ENCODE measurements at places on chromosomes 1 and 21. TPM values are rescaled to one million over a fixed set of nuclear protein-coding genes. Genes with fewer than 3 reads are reported as not detected.

- no peak overlapping the region for H3K4me3 ChIP-seq
- H3K27me3 ChIP-seq, result no peaks in the 10 kb centered on the region
- H3K36me3 ChIP-seq, result no peaks in the 10 kb centered on the region
- no peak overlapping the region for H3K27ac ChIP-seq
Observed at GRCh38 chr1:98887507-98887906, 117.2 kb downstream of the PLPPR5 start.

DNA sequence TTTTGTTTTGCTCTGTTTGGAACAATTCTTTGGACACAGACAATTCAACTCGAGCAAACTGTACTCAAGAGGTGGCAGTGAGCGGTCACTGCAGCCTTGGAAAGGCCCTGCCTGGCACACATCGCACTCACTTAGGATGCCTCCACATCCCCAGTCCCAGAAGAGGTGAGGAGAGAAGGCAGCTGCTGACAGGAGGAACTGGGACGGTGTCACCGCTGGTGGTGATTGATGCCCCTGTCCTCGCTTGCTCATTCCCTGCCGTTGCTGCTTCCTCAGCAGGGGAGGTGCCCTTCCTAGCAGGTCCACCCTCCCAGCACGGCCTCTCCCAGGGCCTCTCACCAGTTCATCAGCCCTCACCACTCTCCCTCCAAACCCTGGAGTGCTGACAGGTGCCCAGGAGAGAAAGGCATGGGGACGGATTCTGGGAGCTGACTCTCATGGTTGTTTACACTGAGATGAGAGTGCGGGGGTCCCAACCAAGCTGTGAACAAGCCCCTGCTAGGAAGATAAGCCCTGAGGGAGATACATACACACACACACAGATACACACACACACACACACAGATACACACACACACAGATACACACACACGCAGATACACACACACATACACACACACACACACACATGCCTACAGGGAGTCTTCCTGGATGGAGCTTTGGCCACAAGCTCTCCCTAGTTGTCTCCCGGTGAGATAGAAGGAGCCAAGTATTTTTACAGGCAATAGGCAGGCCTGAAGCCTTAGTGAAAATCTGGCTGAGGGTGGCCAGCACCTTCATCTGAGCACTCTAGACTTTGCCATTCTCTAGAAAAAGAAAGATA lies 101.1 kb downstream of the CDC7 start:
- no peak overlapping the region for H3K4me3 ChIP-seq
- no peaks in the 10 kb centered on the region for H3K36me3 ChIP-seq
- DNase-seq, result peak; percentile 72

DNA sequence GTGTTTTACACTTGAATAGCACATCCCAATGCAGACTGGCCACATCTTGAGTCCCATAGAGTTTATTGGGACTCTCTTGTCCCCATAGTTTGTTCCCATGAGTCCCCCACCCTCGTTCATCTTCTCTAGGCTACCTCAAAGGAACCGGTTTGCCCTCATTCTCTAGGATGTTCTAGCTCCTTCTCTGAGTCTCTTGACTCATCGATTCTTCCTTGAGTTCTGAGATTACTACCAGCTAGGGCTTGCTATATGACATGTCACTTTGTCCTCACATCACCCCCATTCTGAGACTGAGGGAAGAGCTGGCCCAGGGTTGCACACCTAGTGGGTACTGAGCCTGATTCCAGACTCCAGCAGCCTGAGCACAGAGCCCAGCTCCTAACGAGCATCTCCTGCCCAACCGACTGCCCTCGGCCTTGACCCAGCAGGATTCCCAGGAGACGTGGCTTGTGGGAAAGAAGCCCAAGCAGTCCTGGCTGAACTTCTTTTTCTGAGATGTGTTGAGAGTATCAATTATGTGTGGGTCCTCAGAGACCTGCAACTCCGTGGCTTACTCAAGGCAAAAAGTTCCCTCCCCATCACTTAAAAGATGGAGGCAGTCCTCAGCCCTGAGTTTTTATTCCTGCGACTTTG lies 42.0 kb downstream of the TMEM51 start:
- H3K27ac ChIP-seq, result no peak overlapping the region
- no peaks in the 10 kb centered on the region for H3K27me3 ChIP-seq
- H3K36me3 ChIP-seq, result no peaks in the 10 kb centered on the region
- no peaks in the 10 kb centered on the region for H3K4me1 ChIP-seq

DNA sequence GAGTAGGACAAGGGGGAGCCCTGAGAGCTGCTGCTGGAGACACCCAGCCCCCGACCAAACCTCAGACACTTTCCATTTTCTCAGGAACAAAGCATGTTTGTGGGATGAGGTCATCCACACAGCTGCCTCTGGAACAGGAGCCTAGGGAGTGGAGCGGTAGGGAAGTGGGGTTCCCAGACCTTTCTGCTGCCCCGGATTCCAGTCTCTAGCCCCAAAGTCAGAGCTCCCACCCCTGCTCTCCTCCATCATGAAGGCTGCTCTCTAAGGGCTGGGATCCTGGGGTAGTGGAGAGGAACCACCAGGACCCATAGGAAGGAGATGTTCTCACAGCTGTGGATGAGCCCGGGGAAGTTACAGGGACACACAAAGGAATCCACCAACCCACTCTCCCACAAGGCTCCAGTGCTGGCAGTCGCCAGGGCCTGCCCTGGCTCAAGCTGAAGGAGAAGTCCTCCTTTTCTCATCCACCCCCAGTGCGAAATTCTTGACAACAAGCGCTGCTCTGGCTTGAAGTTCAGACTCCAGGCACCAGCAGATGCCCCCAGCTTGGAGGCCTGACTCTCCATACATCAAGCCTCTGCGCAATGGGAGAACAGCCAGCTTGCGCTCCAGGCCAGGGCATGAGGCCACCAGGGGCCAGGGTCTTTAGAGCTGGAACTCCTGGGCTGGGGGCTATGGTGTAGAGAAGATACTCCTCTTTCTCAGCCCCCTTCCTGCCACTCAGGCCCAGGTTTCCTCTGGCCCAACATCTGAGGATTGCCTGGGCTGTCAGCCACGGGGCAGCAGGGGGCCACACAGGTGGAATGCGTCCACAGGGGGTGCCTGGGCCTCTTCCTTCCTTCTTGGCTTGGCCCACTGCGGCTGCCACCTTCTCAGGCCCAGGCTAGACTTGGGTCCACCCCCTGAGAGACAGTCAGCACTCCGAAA lies 4.5 kb downstream of the FHL3 start:
- H3K27ac ChIP-seq, result peak overlapping the region; percentile 81
- H3K4me3 ChIP-seq, result peak overlapping the region; percentile 7
- H3K36me3 ChIP-seq, result peaks cover 7% of the 10 kb centered on the region
- no peak for DNase-seq
- H3K4me1 ChIP-seq, result no peaks in the 10 kb centered on the region

DNA sequence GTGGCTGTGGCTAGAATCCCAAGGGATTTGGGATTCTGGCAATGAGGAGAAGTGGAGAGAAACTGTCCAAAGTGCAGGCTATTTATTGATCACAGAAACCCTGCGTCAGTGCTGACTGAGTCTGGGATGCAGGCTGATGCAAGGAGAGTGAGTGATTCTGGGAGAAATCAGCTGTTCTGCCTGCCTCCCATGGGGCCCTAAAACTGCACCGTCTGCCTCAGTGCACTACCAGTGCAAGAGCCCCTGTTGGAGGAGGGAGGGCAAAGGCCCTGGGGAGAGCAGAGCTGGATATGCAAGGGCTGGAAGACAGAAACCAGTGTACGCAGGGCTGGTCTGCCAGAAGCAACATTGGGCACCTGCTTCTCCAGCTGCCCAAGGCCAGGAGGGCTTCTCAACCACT lies 42.6 kb downstream of the C1orf198 start:
- peak overlapping the region; percentile 77 for H3K27ac ChIP-seq
- H3K4me3 ChIP-seq, result no peak overlapping the region
- no peaks in the 10 kb centered on the region for H3K36me3 ChIP-seq
- peak; percentile 52 for DNase-seq
- peaks cover 70% of the 10 kb centered on the region for H3K4me1 ChIP-seq

GRCh38 chr1:165581926-165582325 lies 38.1 kb downstream of the LRRC52 start:
- H3K4me1 ChIP-seq, result no peaks in the 10 kb centered on the region
- no peak overlapping the region for H3K4me3 ChIP-seq
- H3K27me3 ChIP-seq, result no peaks in the 10 kb centered on the region
- DNase-seq, result no peak

DNA sequence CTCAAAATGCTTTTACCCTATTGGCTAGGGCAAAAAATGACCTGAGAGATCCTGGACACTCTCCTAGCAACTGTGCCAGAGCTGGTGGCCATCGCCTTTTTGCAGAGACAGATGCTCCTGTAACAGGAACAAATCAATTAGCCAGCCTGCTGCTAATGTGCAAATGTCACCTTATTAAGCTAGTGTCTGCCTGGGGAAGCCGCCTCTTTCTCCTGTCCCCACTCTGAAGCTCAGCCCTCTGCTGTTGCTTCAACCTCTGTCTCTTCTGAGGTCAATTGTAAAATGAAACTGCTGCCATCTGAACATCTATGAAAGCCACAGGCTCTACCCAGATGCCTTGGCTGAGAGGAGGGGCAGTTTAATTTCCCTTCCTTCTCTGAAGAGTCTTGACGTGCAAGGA lies 85.5 kb upstream of the CACNA1E start:
- no peaks in the 10 kb centered on the region for H3K27me3 ChIP-seq
- H3K4me1 ChIP-seq, result no peaks in the 10 kb centered on the region
- H3K36me3 ChIP-seq, result no peaks in the 10 kb centered on the region
- DNase-seq, result no peak

DNA sequence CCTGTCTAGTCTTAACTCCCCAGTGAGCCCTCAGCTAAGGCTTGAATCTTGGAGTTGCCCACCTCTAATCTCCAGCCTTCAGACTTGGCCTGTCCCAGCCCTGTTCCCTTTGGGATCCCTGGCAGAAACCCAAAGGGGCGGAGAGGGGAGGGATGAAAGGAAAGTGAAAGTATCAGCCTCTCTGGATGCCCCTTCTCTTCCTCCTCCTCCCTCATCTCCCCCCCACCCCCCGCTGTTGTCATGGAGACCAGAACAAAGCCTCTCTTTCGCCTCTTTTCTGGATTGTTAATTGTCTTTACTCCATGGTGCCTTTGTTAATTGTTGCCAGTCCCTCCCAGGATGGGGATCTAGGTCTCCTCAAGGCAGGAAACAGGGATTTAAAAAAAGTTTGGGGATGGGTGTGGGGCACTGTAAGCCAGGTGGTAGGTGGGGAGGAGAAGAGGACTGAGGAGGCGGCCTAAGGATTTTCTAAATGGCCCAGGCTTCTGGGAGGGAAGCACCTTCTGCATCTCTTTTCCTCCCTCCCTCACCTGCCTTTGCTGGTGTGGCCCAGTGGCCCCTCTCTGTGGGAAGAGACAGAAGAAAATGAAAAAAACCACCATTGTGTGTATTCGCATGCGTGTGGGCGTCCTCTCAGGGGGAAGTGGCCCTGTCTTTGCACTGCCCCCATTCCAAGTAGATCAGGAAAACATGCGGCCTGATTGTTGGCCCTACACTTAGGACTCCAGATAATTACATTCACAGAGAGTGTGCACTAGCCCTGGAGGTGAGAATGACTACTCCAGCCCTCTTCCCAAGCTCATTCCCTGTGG lies 7.5 kb upstream of the SOX13 start:
- no peak overlapping the region for H3K27ac ChIP-seq
- no peaks in the 10 kb centered on the region for H3K4me1 ChIP-seq
- no peaks in the 10 kb centered on the region for H3K36me3 ChIP-seq
- H3K27me3 ChIP-seq, result no peaks in the 10 kb centered on the region
- no peak for DNase-seq

DNA sequence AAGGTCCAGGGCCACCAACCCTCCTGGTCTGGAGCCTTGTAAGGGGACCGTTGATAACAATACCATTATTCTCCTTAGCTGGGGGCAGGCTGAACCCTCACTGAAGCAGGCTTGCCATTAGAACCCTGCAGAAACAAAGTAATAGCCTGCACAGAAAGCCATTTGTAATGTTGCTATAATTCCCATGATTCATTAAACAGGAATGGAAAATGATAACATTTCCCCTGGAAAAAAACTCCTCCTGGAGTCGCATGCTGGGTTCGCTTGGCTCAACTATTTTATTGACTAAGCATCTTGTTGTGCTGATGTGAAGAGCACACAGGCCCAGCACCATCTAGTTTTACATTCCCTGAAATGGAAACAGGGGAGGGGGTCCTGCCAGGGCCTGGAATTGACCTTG lies 155.6 kb upstream of the CSF3R start:
- H3K4me3 ChIP-seq, result no peak overlapping the region
- no peak overlapping the region for H3K27ac ChIP-seq
- no peaks in the 10 kb centered on the region for H3K4me1 ChIP-seq
- H3K27me3 ChIP-seq, result no peaks in the 10 kb centered on the region
- no peaks in the 10 kb centered on the region for H3K36me3 ChIP-seq

DNA sequence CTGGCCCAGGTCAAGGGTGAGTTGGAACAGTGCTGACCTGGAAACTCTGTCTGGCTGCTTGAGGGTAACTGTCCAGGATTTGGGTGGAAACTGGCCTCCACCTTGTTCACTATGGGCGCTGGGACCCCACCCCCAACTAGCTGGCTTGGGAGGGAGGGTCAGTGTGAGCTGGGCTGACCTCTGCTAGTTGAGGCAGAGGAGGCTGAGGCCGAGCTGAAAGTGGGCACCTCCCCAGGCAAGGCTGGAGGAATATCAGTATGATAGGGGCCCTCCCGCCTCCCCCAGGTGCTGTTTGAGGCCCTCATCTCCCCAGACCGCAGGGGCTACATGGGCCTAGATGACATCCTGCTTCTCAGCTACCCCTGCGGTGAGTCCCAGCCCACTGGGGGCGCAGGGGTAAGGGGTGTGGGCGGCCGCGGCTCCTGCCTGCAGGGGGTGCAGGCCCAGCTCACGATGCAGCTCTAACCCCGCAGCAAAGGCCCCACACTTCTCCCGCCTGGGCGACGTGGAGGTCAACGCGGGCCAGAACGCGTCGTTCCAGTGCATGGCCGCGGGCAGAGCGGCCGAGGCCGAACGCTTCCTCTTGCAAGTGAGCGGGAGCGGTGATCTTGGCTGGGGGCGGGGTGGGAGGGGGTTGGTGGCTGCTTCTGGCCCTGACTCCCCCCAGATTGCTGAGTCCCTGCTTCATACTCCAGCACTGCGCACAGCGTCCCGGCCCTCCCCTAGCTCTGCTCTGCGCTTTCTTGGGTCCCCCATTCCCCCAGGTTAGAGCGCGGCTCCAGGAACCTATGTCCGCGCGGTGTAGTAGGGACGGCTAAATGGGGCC lies 22.9 kb downstream of the PTPRU start:
- H3K4me3 ChIP-seq, result peak overlapping the region; percentile 63
- H3K27ac ChIP-seq, result peak overlapping the region; percentile 46
- H3K27me3 ChIP-seq, result no peaks in the 10 kb centered on the region
- H3K4me1 ChIP-seq, result no peaks in the 10 kb centered on the region

DNA sequence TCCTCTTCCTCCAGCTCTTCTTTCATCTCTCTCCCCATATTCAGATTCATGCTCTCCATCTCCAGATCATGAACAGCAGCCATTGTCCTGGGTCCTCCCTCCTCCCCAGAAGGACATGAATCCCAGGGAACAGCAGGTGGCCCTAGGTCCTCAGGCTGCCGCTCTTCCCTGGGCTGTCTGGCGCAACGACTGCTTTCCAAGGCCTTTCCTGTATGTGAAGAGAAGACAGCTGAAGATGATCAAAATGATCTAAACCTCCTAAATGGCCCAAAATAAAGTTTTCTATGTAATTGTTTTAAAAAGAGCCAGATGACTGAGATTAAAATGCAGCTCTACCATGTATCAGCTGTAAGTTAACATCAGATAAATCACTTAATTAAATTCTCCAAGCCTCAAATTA lies 22.5 kb downstream of the RHBDL2 start:
- H3K36me3 ChIP-seq, result no peaks in the 10 kb centered on the region
- no peaks in the 10 kb centered on the region for H3K4me1 ChIP-seq
- no peak overlapping the region for H3K4me3 ChIP-seq
- H3K27me3 ChIP-seq, result no peaks in the 10 kb centered on the region
- no peak overlapping the region for H3K27ac ChIP-seq
- DNase-seq, result no peak

The GFI1 gene
- 0.30 TPM for total RNA-seq

The FALEC gene
- not detected for total RNA-seq

The GJA5 gene
- 126 TPM for total RNA-seq

The TRIM45 gene
- 4.8 TPM for total RNA-seq

The TMOD4 gene
- total RNA-seq, result not detected

The CR1L gene
- not detected for total RNA-seq

The LCE3E gene
- total RNA-seq, result not detected

The GBP4 gene
- 6.1 TPM for total RNA-seq

The CRYBG2 gene
- total RNA-seq, result not detected
